ENCODE measurements at places on chromosomes 7 and 10.
A peak's percentile ranks its signal among the peaks of the same experiment; 100 is the strongest.

GRCh38 chr10:28722065-28722803 is 44.9 kb downstream of the BAMBI start:
- peak; percentile 67 for DNase-seq

- no peak for DNase-seq
Observed at GRCh38 chr10:127398140-127398970, 150.8 kb upstream of the NPS start.

GRCh38 chr7:3042861-3043489 is 692 bp downstream of the CARD11 start:
- DNase-seq: no peak

DNA sequence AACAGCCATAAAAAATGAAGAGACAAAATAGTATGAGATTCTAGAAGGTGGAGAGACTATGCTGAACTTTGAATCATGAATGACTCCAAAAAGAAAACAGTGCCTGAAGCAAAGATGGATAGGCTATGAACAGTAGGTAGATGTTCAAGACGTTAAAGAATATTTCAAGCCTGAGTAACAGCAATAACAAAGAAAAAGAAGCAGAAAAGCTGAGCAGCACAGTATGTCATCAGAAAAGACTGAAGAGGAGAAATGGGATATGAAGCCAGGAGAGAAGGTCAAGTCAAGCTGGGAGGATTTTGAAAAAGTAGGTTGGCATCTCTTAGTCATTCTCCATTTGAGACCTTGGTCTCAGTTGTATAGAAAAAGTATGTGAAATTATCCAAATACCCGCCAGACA is 484.4 kb downstream of the SORCS1 start:
- DNase-seq: no peak

DNA sequence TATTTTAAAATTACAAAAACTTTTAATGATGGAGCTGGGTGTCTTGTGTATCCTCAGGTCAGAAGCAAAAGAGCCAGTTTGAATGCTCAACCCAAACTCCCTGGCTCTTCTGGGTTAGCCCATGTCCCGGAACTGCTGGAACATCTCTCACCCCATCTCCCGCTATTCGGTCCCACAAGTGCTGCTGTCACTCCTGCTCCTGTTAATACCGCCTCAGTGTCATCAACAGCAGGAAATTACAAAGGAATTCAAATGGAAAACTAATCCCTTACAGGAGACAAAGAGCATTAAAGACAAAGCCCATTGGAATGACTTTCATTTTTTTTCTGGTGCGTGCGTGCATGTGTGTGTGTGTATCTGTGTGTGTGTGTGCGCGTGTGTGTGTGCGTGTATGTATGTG is 112.0 kb upstream of the C7orf33 start:
- no peak for DNase-seq

- peak; percentile 21 for DNase-seq
Observed at GRCh38 chr10:88428442-88428841, 154.7 kb downstream of the RNLS start.

DNA sequence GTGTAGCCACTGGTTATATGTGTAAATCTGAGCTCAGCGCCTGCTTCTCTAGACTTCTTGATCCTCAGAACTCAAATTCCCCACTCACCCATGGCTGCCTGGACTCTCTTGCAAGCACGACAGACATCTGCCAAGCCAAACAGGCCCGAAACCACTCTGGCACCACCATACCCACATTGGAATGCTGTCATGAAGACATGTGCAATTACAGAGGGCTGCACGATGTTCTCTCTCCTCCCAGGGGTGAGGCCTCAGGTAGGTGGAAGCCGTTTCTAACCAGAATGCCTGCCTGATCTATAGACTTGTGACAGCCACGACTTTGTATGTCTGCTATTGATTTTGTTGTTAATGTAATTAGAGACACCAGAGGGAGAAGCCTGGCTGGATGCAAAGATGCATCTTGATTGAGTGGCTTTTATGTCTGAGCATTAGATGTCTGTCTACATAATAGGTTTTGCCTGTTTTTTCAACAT is 4.0 kb downstream of the BAMBI start:
- no peak for DNase-seq

- DNase-seq: peak; percentile 80
Observed at GRCh38 chr10:33273295-33274002, 61.0 kb downstream of the NRP1 start.

DNA sequence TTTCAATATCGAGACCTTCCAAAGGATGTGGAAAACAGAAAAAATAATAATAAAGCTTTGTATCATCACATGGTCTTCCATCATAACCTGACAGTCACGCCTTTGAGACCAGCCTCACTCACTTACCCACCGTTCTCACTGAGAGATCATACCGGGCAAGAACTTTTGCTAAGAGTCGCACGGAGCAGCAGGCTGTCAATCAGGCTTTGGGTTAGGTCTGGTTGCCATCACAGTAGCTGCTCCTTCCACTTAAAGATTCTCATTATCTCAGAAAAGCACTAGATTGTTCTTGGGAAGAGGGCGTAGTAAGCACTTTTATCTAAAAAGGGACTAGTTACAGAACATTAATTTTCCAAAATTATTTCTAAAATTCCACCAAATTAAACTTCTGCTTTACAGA is 2.0 kb downstream of the RELN start:
- no peak for DNase-seq

DNA sequence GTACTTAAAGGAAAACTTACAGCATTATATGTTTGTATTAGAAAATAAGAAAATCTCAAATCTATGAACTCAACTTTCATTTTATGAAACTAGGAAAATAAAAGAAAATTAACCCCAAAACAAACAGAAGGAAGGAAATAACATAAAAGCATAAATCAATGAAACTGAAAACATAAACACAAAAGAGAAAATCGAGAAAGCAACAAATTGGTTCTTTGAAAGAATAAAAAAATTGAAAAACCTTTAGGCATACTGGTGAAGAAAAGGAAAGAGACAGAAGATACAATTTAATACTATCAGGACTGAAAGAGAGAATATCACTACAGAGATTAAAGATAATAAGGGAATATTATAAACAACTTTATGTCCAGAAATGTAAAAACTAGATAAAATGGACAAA is 21.2 kb downstream of the PRTFDC1 start:
- DNase-seq: no peak

DNA sequence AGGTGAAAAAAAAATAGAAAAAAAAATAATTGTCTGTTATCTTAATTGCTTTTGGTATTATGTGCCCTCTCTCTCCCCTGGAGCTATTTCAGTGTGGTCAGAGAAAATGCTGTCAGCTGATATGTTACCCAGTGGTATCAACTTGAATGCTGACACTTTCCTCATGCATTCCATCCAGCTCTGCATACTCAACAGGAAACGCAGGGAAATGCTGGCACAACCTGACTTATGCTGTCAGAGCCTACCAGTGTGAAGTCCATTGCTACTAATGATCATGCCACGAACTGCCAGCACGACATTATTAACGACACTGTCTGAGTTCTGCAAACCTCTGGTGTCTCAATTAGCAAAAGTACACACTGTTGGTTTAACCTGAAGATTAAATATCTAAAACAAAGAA is 182.8 kb downstream of the ZWINT start:
- DNase-seq: no peak

- DNase-seq: no peak
Observed at GRCh38 chr10:96663797-96664196, 56.5 kb downstream of the PIK3AP1 start.

DNA sequence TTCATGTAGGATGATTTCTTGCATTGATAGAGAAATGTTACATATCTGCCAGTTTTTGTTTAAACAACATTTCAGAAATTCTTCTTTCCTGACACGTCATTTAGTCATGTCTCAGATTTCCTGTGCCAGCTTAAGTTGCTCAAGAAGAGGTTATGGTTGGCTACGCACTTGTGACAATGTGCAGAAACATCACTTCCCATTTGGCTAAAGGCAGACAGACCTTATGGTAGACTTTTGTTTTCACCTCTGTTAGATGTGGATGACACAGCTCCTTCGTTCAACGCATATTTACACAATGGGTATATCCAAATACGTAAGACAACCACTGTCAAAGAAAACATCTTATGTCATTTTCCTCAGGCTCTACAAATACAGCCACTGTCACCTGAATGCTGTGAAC is 125.8 kb downstream of the DOCK4 start:
- no peak for DNase-seq

- DNase-seq: no peak
Observed at GRCh38 chr10:101588879-101589278, 758 bp downstream of the DPCD start.

All from NCI-H345 (cell line).